Cerebellar nuclear complex (tissue), 1 donor: ENCODE measurements at places on chromosomes 1 and 21.

DNA sequence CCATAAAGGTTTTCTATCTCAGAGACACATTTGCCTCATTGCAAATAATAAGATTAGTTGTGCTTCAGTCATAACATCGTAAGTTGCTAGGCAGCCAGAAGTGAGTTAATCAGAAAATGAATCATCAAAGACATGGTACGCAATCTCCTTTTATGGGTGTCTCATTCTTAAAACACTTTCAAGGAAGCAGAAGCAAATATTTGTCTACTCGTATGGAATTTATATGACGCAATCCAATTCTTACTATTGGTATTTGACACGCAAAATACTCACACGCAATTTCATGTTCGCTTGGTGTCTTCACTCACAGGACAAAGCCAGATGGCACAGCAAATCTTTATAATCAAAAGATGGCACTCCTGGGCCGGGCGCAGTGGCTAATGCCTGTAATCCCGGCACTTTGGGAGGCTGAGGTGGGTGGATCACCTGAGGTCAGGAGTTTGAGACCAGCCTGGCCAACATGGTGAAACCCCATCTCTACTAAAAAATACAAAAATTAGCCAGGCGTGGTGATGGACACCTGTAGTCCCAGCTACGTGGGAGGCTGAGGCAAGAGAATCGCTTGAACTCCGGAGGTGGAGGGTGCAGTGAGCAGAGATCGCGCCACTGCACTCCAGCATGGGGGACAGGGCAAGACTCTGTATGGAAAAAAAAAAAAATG lies 56.4 kb downstream of the HLCS start:
- no peak for DNase-seq

DNA sequence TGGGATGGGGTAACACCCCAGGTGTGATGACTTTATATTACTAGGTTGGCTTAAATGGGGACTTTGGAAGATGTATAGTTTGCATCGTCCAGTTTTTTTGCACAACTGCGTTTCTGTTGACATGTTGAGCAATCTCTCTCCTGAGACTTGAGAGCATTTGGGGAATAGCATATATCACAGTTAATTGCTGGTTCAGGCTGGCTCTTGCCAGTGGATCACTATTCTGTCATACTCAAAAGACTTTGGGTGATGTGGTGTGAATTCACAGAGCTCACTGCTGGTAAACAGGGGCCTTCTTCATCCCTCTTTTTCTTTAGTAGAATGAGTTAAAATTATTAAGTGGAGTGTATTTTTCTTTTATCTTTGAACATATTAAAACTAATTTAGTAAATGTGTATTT lies 44.3 kb downstream of the LHX9 start:
- DNase-seq, result no peak

- DNase-seq, result no peak
These were observed 6.1 kb downstream of the SRM start for GRCh38 chr1:11053758-11054137.

GRCh38 chr1:150072959-150073358 lies 5.4 kb downstream of the VPS45 start:
- DNase-seq, result no peak

- no peak for DNase-seq
These were observed 24.6 kb downstream of the PLEKHA6 start for GRCh38 chr1:204335085-204335484.

- no peak for DNase-seq
These were observed 588 bp upstream of the WNT3A start for GRCh38 chr1:228006034-228006785.

GRCh38 chr1:102751111-102751510 lies 357.2 kb downstream of the COL11A1 start:
- no peak for DNase-seq

DNA sequence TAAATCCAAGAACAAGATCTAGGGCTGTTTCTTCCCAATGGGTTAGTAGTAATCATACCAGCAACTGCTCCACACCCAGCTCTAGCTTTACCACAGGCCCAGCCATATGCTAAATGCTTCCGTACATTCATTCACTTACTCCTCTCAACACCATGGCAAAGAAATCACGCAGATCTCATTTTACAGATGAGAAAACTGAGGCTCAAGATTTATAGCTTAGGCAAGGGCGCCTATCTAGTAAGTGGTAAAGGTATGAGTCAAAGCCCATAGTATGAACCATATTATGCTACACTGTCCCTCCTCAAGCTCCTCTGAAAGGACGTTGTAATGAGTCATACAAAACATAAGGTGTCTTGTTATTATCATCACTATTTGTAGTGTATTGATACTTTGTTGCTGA lies 82.2 kb downstream of the NIBAN1 start:
- no peak for DNase-seq

GRCh38 chr1:218811497-218811896 lies 362.2 kb upstream of the LYPLAL1 start:
- DNase-seq, result no peak

DNA sequence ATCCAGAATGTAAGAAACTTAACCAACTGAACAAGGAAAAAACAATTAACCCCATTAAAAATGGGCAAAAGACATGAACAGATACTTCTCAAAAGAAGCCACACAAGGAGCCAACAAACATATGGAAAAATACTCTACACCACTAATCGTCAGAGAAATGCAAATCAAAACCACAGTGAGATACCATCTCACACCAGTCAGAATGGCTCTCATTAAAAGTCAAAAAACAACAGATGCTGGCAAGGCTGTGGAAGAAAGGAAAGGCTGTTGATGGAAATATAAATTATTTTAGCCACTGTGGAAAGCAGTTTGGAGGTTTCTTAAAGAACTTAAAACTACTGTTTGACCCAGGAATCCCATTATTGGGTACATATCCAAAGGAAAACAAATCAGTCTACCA lies 51.2 kb downstream of the RGS4 start:
- DNase-seq, result no peak

- no peak for DNase-seq
These were observed 30.9 kb upstream of the CCDC17 start for GRCh38 chr1:45654540-45655280.

DNA sequence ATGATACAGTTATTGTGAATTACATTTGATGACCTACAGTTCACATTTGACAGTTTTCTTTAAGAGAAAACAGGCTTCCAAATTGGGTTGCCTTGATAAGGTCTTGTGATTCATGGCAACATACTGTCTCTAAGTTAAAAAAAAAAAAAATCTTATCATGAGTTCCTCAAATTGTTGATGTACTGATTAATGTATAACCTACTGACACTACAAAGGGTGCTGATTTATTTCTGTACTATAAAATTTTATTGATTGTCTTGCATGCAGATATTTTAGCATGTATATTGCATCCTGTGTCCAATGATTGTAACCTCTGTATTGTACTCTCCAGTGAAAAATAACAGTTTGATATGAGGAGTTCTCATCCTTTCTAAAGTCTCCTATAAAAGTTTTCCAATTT lies 197.3 kb upstream of the IVNS1ABP start:
- no peak for DNase-seq

GRCh38 chr1:29259802-29260441 lies 23.6 kb downstream of the PTPRU start:
- no peak for DNase-seq

DNA sequence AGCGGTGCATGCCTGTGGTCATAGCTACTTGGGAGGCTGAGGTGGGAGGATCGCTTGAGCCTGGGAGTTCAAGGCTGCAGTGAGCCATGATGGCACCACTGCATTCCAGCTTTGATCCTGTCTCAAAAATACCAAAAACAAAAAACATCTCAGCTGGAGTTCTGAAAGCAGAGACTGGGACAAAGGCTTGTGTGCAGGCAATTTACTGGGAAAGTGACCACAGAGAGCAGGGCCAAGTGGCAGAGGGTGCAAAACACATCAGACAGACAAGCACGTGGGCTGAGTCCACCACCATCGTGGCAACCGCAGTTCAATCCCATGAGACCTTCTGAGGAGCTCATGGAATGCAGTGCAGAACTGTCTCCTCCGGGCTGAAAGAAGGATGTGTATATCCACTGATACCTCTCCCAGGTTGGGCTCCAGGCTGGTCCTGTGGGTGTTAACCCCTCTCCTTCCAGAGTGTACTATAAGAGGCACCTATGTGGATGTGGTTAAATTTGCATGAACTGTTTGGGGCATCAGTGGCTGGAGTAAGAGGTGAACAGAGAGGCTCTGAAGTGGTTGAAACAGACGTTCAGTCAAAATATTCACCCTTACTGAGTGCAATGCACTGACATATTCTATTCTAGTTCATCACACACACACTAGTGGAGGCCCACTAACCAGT lies 10.8 kb downstream of the PIGP start:
- no peak for DNase-seq

- DNase-seq, result no peak
These were observed 179.2 kb upstream of the LMO4 start for GRCh38 chr1:87149241-87150041.

DNA sequence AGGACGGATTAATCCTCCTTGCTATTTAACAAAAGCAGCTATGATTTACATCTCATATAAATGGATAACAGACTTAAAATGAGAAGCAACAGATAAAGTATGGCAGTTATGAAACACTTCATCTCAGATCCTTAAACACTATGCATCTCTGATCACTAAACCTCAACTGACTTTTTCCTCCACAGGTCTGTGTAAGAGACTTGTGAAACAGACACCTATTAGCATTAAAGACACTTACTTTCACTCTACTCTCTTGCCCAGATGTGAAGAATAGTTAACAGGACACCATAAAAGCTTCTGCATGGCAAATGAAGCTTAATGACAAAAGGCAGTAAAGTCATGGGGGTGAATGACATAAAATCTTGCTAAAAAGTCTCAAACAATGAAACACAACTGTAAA lies 6.2 kb downstream of the LIN9 start:
- no peak for DNase-seq

- no peak for DNase-seq
These were observed 12.7 kb downstream of the SLC37A1 start for GRCh38 chr21:42526379-42526727.

GRCh38 chr21:29075706-29076466 lies 2.4 kb upstream of the CCT8 start:
- no peak for DNase-seq

DNA sequence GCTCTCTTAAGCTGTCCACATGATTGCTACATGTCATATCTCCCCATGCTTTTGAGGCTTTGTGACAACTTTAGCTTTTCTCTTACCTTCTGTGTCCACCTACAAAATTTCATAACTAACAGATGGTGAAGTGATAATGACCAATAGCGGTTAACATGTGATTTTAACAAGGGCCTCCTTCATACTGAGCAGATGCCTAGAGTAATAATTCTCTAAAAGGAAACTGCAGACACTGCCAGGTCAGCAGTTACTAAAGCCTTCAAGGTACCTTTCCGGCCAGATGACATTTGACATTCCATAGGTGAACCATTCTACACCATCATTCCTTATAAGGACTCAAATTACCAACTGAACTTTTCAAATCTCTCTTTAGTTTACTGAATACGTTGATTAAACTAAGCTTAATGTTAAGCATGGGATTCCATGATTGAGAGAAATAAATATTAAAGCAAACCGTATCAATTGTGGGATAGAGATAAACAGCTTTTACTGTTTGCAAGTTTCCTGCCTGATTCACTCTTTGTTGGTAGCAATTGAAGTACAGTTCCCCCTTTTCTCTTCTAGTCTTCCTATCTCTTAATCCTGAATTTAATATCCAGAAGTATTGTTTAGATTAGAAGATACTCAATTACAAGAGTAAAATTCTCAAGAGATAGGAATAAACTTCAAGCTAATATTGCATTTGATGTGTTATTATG lies 205.1 kb downstream of the PLA2G4A start:
- DNase-seq, result no peak

DNA sequence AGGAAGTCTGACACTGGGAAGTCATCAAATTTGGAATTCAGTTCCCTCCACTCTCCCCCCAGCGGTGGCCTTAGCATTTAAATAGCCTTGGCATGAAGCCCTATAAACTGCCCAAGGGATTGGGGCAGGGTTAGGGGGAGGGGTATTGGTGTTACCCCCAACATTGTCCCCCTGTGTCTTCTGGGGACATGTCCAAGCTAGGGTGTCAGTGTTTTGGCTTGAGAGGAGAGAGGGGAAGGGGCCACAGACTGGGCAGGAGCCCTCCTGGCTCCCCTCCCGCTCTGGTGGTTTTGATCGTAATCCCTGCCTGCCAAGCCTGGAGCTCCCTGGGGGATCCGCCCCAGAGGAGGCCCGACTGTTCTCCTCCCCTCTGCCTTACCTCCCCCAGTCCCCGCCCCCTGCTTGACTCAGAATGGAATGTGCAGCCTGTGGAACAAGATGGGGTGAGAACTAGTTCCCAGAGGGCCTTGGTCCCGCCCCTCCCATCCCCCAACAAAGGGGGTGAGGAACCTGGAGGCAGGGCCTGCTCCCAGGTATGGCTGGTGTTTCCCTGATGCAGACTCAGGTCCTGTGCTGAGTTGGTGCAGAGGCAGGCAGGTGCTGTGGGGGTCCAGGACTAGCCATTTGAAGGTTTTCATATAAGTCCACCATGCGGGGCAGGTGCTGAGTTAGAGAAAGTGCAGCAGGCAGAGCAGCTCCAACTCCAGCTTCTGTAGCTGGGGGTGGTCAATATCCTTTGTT lies 7.4 kb downstream of the SOX13 start:
- no peak for DNase-seq

DNA sequence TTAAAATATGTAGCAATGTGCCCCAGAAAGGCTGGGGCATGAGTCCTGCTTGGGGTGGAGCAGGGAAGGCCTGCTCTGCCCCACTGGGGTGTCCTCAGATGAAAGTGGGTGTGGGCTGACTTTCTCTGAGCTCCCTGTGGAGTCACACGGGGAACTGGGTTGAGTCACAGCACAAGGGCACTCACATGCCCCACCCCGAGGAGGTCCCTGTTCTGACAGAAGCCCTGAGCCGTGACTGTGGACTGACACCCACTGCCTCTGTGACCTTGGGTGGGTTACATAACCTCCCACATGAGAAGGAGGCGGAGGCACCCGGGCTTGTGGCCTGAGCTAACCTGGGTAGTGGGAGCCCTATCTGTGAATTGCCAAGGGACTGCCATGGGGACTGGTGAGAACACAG lies 52.5 kb upstream of the TINAGL1 start:
- no peak for DNase-seq

DNA sequence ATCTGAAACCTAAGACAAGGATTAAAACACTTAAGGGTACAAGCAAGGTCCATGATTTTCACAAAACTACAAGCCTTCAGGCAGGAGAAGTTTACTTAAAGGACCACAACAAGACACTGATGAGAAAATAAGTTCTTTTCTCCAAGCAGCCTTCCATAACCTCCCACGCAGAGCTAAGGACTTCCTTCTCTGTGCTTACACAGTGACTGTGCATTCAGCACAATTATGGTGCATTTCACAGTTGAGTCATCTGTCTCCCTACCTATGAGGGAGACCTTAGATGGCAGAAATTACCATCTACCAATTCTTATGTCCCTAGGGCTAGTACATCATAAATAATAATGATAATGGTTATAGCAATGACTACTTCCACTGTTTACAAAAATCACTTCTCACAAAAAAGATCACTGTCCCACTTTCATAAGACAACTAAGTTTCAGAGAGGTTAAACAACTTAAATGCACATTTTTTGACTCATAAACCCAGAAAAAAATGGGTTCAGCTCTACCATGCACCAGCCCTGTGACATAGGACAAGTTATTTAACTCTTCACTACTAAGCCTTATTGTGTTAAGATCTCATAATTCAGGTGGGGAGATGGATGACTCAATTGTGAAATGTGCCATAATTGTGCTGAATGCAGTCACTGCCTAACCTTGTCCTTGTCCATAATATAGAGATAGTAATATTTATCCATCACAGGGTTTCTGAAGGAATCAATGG lies 45.3 kb downstream of the TARBP1 start:
- no peak for DNase-seq

GRCh38 chr21:40463176-40463575 lies 383.8 kb downstream of the DSCAM start:
- no peak for DNase-seq
